ENCODE measurements at places on chromosomes 11 and 22.

DNA sequence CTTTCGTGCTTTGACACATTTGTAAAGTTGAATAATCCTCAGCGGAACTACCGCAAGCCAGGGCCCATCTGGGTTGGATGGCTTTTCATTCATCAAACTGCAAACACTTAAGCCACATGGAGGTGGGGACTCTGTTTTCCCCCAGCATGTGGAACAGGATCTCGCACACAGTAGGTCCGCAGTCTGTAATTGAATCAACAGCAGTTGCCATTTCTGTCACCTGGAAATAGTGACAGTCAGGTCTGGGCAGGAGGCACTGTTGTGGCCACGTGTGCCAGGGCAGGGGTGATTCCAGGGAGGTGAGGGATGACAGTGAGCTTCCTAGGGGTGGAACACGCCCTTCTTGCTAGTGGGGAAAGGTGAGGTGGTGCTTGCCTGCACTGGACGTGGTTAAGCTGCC is 50.7 kb upstream of the ANO1 start:
- DNase-seq, result no peak

GRCh38 chr11:45795379-45795778 is 9.6 kb upstream of the SLC35C1 start:
- DNase-seq, result no peak

GRCh38 chr11:70067591-70068341 is 10.4 kb upstream of the ANO1 start:
- DNase-seq, result no peak

DNA sequence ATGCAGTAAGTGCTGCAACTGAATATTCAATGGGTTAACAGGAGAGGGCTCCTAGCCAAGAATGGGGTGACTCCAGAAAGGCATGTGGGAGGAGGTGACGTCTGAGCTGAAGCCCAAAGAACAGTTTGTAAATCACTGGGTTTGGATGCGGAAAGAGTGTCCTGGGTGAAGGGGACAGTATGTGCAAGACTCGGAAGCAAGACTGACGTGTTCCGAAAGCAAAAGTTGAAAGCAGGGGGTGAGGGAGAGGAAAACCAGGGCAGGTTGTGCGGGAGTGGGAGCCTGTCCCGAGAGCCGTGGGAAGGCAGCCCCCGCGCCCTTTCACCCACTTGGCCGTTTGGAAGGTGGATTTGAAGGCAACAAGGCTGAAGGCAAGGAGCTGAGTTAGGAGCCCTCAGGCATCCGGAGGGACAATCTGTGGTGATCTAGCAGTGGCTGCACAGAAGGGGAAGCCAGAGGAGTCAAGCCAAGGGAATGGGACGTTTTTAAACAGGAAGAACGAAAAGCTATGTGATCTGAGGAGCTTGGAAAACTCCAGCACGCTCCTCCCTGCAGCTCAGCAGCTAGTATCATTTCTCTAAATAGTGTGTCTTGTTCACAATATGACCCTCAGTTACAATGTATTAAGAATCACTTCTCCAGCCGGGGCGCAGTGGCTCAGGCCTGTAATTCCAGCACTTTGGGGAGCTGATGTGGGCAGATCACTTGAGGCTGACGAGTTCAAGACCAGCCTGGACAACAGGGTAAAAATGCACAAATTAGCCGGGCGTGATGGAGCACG is 7.7 kb downstream of the SLC25A18 start:
- DNase-seq, result no peak

GRCh38 chr11:10139656-10140055 is 154.4 kb downstream of the SBF2 start:
- DNase-seq, result no peak

DNA sequence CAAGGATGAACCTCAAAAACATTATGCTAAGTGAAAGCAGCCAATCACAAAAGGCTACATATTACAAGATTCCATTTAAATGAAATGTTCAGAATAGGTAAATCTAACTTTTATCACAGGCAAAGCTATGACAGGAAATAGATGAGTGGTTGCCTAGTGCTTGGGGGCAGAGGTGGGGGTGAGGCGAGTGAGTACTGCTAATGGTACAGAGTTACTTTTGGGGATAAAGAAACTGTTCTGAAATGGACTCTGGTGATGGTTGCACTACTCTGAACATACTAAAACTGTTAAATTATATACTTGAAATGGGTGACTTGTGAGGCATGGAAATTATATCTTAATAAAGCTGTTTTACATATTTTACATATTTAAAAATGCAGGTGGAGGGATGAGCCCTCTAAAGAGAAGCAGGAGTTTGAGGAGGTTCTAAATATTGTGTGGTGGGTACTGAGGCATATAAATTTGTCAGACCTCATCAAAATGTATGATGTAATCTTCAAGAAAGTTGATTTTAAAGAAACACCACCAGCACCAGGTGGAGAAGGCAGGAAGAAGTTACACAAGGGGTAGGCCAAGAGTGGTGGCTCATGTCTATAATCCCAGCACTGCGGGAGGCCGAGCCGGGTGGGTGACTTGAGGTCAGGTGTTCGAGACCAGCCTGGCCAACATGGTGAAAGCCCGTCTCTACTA is 3.6 kb downstream of the SLC43A1 start:
- no peak for DNase-seq

DNA sequence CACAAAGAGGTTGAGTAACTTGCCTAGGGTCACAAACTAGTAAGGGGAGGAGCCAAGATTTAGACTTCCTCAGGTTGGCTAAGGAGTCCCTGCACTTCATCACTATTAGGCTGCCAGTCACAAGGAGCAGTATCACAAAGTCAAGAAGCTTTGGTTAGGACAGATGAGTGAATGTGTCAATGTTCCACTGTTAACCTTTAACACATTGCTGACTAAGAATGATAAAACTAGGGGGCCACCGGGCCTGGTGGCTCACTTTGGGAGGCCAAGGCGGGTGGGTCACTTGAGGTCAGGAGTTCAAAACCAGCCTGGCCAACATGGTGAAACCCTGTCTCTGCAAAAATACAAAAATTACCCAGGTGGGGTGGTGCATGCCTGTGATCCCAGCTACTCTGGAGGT is 32.0 kb downstream of the TMEM123 start:
- no peak for DNase-seq

DNA sequence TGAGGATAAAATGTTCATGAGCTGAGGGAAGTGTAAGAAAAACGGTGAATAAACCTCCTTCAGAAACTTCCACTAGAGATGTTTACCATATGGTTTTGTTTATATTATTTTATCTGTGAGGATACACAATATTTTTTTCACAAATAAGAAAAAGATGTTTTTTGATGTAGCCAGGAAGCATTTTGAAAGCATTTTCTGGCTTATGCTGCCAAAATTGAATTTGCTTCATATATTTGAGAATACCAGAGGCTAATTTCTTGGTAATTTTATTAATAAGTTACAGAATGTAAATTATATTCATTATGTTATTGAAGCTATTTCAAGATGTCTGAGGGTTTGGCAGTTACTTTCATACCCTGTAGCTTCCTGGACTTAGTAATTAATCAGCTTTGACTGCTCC is 686.6 kb downstream of the LUZP2 start:
- DNase-seq, result no peak

- no peak for DNase-seq
These were observed 1.5 kb downstream of the GLB1L2 start for GRCh38 chr11:134333312-134333711.

DNA sequence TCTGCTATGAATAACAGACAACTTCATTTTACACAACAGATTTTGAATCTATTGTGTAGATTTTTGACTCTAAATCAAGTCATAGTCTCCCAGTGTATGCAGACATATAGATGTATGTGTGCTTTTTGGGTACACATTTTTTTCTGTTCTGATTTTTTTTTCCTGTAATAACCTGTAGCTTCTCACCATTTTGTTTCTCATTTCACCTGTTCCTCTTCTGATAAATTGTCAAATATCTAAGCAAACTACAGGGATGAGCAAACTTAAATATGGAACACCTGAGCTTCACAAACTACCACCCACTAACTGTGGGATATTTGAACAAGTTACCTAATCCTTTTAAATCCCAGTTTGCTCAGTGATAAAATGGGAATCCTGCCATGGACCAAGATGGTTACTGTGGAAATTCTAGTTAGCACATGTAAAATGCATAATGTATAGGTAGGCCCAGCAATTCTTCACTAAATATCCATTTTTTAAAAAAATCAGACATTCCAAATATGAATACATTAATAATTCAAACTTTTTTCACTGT is 15.7 kb downstream of the LGR4 start:
- no peak for DNase-seq

GRCh38 chr22:42946546-42947198 is 68.3 kb downstream of the PACSIN2 start:
- DNase-seq, result no peak

- no peak for DNase-seq
These were observed 59.5 kb downstream of the ALX4 start for GRCh38 chr11:44250421-44250820.

DNA sequence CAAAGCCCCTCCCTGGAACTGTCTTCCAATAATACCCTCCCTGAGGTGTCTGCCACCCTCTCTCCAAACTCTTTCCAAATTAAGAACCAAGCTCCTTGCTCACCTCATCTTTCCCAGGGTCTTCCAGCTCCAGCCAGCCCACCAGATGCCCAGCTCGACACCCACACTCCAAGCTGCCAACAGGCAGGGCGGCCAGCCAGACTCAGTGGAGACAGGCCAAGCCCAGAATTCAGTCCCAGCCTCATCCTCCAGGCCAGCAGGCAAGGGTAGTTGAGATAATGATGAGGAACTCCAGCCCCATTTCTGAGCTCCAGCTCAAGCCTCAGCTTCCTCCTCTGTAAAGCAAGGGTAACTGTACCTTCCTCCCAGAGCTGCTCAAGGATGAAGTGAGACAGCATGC is 132.9 kb downstream of the CHST1 start:
- DNase-seq, result no peak

- peak; percentile 61 for DNase-seq
These were observed 883 bp downstream of the HIPK3 start for GRCh38 chr11:33257897-33258630.
